ENCODE measurements at places on chromosomes 2 and 18.

- no peak for DNase-seq
Measured at GRCh38 chr2:8352296-8352695, 329.6 kb upstream of the ID2 start.

- DNase-seq, result no peak
Measured at GRCh38 chr2:16666449-16666801, 791 bp upstream of the CYRIA start.

GRCh38 chr2:139064159-139064558 lies 284.0 kb upstream of the NXPH2 start:
- DNase-seq, result no peak

DNA sequence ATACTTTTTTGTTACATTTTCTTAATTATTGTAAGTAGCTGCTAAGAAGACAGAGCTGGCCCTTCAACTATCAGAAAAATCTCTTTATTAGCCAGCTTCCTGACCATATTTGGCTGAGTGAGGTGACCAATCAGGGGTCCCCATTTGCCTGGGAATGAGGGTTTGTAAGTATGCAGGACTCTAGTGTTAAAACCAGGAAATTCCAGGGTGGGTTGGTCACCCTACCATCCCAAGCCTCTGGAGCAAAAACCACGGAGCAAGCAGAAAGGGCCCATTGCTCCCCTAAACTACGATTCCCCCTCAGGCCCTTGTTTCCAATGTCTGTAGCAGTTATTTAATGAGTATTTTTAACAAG lies 165.6 kb upstream of the NCKAP5 start:
- no peak for DNase-seq

DNA sequence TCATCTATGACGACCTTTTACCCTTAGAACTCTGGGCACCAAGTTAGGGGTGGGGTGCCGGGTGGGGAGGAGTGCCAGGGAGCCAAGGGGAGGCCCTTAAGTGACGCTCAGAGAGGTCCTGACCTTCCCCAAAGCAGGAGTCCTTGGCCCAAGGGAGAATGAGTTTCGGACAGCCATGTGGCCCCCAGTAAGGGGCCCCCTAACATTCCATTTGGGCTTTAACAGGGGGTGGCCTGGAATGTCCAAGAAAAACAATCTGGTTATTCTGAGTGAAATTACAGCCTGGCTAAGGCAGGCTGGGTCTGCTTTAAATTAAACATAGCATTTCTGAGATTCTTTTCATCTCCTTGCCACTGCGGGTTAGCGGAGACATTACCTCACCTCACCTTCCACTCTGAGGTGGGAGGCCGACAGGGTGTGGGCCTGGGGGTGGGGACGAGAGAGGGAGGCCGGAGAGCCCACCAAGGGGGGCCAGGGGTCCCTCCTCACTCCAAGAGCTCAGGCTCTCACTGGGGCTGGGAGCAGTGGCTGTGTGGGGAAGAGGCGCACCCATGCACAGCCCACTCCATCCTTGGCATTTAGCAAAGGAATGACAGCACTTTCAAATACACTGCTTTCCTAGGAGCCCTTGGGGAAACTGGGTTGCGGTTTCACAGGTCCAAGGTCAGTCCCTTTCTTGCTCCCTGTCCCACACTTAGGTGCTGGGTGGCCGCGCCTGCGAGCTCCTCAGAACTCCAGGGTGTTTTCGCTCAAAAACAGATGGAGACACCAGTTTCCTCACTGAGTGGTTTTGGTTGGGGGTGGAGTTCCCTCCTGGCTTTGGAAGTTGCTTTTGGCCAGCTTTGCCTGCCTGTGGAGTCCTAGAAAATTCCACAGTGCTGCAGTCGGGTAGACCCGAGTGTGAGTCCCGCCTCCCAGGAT lies 107.4 kb downstream of the POLR1A start:
- DNase-seq, result no peak

DNA sequence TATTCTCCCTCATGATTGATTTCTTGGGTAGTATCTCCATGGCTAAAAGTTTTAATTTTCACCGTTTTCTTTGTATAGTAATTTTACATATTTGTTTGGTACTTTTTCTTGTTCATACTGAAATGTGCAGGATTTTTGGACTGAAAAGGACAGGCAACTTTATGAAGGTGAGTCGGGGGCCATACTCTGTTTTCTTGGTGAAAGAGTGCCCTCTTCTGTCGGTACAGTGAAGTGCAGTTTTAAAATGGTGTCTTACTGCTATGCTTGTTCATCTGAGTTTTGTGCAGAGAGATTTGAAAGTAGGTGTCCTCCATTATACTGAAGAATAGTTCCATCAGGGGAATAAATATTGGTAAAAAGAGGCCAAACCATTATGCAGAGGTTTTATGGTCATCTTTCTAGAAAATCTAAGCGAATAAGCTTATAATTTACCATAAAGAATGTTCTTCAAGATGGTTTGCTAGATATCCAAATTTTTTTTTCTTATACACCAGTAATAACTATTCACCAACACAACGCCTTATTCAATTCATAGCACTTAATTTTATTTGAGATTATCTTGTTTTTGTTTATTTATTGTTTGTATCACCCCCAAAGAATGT lies 8.7 kb upstream of the SERPINB13 start:
- no peak for DNase-seq

DNA sequence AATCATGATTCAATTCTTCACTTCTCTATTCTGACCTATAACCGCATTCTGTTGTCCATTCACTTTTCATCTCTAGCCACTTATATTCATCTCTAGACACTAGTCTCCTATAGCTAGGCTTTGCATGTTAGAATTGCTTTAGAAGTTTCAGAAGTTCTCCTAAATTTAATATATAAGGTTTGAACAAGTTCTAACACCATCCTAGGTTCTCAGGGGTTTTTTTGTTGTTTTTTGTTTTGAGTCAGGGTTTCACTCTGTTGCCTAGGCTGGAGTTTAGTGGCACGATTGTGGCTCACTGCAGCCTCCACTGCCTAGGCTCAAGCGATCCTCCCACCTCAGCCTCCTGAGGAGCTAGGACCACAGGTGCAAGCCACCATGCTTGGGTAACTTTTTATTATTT lies 19.9 kb downstream of the WDSUB1 start:
- DNase-seq, result no peak

- DNase-seq, result no peak
Measured at GRCh38 chr2:240440704-240441320, 5.3 kb downstream of the GPC1 start.

- no peak for DNase-seq
Measured at GRCh38 chr2:96213379-96213778, 4.8 kb upstream of the STARD7 start.

DNA sequence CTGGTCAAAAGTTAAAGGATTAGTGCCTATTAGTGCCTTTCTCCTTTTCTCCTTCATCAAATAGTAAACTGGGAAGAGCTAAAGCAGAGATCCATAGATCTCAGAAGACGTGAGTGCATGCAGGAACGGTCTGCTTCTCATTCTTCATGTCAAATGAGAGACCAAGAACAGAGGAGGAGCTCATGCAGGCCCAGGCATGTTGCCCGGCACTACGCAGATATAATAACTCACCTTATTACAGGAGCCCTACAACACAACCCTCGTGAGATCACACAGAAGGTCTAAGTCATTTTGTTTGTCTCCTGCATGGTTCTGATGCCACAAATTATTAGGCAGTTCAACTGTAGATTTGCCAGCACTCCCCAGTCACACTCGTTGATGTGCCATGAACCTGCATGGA lies 71.8 kb downstream of the CMPK2 start:
- DNase-seq, result no peak

DNA sequence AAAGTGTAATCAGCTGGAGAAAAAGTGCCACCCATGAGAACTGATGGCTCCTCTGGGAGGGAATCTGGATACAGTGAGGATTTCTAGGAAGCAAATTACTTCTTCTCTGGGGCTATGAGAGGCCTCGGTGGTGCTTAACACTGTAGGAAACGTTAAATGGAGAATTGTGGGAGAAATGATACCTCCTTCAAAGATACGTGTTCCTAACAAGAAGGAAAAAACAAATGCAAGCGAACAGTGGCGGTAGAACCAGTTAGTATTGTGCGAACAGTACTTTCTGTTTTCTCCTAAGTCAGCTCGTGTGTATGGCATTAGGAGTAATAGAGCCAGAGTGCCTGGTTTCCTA lies 587 bp upstream of the MTIF2 start:
- no peak for DNase-seq

DNA sequence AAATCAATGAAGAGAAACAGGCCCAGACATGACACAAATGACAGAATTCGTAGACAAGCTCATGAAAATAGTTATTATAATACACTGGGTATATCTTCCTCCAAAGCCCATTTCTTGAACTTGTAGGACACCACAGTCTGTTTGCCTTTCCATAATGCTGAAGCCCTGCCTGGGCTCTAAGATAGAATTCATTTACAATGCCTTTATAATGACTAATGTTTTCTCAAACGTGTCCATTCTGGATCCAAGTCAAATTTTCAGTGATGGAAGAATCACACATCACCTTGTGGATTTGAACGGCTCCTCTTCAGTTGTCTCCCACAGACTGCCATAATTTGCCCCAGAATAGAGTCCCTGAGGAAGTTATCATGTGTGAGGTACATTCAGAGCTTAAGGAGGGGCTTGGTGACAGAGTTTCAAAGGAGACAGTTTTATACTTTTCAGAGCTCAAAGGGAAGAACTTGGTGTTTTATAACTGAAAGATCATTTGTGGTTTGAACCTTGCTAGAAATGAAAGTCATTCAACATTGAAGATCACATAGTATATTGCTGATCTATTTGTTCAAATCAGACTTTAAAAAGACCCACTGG lies 38.2 kb downstream of the CASP8 start:
- DNase-seq, result no peak

DNA sequence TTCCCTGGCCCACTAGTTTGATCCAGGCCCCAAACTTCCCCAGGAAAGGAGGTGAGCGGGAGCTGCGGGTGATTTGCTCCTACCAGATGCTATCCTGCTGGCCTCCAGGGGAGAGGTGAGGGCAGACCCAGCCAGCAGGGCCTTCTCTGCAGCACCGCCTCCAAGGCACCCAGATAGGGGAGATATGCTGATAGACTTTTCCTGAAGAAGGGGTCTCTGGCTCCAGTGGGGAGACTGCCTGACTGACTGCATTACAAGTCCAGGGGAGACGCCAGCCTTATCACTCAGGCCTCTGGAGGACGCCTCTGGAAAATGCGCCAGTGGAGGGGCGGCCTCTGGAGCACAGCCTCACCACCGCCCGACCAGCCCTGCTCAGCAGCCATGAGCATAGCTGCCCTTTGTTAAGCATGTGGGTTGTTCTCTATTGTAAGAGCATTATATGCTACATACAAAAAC lies 60.6 kb upstream of the SMAD7 start:
- DNase-seq, result peak; percentile 32

DNA sequence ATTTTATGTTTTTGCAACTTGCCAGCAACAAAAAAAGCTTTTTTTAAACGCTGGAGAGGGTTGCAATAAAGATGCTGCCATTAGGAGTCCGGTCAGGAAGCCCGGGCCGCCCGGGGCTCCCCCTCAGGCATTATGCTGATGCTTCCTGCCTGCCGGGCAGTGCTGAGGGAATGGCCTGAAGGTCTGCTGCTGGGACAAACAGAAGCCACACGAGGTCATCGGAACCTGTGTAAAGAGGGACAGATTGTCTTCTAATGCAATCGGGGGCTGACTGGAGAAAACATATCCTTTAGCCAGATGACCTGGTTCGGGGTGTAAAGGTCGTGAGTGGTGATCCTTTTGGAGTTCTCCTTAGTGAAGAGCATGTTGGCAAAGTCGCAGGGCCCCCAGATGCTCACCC lies 2.3 kb downstream of the IMPA2 start:
- DNase-seq, result no peak

DNA sequence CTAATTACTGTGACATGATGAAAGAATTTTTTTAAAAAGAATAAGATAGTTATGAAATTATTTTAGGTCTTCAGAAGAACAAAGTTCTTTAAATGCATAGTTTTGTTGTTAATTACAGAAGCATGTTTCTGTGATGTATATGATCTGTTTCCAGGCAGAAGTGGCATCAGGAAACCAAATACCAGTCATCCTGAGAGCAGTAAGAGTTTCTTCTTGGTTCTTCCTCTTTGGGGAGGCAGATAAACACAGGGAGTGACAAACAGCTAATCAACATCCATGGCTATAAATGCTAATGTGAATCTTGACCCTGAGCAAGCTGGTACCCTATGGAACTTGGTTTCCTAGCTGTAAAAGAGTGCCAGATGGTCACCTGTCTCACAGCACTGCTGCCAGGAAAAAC lies 29.2 kb downstream of the WIPF1 start:
- DNase-seq, result no peak

DNA sequence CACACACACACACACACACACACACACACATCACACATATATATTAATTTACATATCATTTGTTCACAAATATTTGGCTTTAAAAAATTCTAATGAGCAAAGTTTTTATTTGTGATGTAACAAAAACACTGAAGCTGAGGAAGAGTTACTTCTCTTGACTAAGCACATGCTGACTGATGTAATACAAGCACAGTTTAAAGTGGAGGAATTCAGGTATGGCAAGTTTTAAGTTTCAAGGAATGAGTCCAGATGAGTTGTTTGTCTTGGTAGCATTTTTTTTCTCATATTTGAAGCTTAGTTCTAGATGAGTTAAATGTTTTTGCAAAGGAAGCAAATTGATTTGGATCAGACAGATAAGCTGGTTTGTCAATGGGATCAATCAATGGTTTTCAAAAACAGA lies 20.2 kb upstream of the CALCRL start:
- DNase-seq, result no peak

- no peak for DNase-seq
Measured at GRCh38 chr2:162241571-162241970, 1.7 kb downstream of the FAP start.

DNA sequence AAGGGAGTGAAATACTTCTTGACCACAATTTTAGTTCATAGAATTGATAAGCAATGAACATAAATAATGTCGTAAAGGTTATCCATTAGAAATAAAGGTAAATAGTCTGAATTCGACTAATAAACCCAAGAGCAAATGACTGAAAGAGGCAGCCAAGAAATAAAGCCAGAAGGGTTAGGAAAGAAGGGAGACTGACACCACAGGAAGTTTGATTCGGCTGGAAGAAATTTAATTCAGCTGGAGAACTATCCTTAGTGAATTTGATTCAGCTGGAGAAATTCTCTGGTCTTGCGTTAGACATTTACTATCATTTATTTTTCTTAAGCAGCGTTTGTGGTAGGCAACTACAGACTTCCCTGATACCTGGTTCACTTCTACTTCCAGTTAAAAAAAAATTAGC lies 429.6 kb downstream of the PID1 start:
- DNase-seq, result no peak

- DNase-seq, result no peak
Measured at GRCh38 chr18:26853401-26853800, 12.1 kb downstream of the AQP4 start.

DNA sequence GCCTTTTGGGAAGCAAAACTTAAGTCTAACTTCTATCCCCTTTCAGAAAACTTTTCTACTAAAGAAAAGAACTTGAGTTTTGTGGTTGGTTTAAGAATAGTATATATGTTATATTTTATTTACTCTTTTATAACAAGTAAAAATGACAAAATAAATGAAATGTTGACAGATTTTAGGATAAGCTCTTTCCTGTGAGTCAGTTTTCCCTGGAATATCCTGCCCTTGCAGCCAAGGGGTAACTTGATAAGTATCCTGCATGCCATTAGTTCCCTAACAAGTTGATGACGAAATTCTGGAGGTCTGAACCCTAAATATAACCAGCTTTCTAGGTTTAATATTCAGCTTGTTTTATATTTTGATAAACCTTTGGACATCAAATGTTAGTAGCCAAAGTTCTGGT lies 7.3 kb upstream of the HTR2B start:
- no peak for DNase-seq

All from RWPE2 (cell line).